Naive thymus-derived CD8-positive, alpha-beta T cell (primary cell): ENCODE measurements at places on chromosomes 6 and 20. TPM values are rescaled to one million over a fixed set of nuclear protein-coding genes. Genes with fewer than 3 reads are reported as not detected.

- DNase-seq = no peak
- H3K27me3 ChIP-seq = no peaks in the 10 kb centered on the region
- peaks cover 29% of the 10 kb centered on the region for H3K4me1 ChIP-seq
- peaks cover 43% of the 10 kb centered on the region for H3K36me3 ChIP-seq
- peak overlapping the region; percentile 56 for H3K4me3 ChIP-seq
- H3K27ac ChIP-seq = peak overlapping the region; percentile 44
Observed at GRCh38 chr6:45495429-45496084, 117.8 kb upstream of the SUPT3H start.

- no peaks in the 10 kb centered on the region for H3K27me3 ChIP-seq
- DNase-seq = no peak
- H3K27ac ChIP-seq = peak overlapping the region; percentile 88
Observed at GRCh38 chr6:144657691-144658090, 372.6 kb downstream of the UTRN start.

- H3K4me1 ChIP-seq = no peaks in the 10 kb centered on the region
- no peak for DNase-seq
- H3K27me3 ChIP-seq = peaks cover 19% of the 10 kb centered on the region
- no peak overlapping the region for H3K27ac ChIP-seq
- no peaks in the 10 kb centered on the region for H3K36me3 ChIP-seq
Observed at GRCh38 chr6:113829696-113830045, 27.5 kb upstream of the MARCKS start.

DNA sequence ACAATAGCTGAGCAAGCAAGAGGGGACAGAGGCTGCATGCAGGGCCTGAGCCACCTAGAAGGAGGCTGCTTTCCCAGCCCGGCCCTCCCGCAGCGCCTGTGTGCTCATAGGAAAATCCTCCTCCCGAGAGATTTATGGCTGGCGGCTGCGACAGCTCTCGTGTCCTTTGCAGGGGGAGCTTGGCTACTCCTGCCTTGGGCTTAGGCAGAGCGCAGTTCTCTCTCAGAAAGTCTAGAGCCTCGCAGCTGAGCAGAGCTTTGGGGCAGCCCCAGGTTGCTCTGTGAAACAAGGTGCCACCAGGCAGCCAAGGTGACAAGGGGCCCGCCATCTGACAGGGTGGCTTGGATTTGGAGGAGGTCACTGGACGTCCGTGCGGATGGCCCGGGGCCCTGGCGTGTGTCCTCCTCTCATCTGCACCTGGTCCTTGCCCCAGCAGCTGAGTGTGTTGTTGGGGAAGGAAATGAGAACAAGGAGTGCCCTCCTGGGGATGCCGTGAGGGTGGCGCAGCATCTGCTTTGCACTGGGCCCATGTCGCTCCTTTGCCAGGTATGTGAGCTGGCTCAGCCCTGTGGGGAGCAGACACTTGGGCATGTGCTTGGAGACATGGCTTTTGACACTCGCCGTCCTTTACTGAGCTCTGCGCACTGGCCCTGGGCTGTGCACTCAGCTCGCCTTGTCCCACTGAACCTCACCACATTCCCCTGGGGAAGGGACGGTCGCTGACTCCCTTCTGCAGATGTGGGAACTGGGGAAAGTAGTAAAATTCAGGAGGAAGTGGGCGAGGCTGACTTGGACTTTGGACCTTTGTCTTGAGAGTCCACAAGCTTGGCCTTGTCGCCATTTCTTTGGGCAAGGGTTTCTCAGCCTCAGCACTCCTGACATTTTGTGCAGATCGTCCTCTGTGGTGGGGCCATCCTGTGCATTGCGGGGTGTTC lies 41.9 kb downstream of the EDN3 start:
- no peak overlapping the region for H3K27ac ChIP-seq
- H3K4me3 ChIP-seq = no peak overlapping the region
- H3K36me3 ChIP-seq = no peaks in the 10 kb centered on the region
- no peak for DNase-seq
- no peaks in the 10 kb centered on the region for H3K4me1 ChIP-seq

DNA sequence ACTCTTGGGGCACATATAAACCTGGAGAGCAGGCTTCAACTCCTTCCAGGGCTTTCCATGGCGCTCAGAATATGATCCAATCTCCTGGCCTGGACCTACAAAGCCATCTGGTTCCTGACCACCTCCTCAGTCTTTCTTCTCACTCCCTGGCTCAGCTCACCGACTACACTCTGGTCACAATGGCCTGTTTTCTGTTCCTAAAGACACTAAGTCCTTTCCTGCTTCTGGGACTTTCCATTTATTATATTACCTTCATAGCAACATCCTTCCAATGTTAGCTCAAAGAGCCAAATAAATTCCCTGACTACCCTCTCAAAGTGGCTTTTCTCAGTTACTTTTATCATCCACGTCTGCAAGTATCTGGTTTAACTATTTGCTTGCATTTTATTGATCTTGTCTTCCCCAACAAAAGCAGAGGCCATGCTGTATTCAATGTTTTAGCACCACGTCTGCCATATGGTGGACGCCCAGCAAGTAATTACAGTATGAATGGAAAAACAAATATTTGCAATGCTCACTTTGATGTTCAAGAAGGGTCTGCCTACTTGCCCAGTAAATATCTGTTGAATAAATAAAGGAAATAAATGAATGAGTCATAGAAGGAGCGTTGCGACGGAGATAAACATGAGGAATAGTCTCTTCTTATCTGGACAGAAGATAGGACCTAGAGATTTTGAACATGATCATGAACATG lies 328.4 kb downstream of the ESR1 start:
- DNase-seq = no peak
- H3K27ac ChIP-seq = no peak overlapping the region
- H3K4me1 ChIP-seq = peaks cover 2% of the 10 kb centered on the region
- H3K36me3 ChIP-seq = peaks cover 35% of the 10 kb centered on the region
- no peaks in the 10 kb centered on the region for H3K27me3 ChIP-seq

DNA sequence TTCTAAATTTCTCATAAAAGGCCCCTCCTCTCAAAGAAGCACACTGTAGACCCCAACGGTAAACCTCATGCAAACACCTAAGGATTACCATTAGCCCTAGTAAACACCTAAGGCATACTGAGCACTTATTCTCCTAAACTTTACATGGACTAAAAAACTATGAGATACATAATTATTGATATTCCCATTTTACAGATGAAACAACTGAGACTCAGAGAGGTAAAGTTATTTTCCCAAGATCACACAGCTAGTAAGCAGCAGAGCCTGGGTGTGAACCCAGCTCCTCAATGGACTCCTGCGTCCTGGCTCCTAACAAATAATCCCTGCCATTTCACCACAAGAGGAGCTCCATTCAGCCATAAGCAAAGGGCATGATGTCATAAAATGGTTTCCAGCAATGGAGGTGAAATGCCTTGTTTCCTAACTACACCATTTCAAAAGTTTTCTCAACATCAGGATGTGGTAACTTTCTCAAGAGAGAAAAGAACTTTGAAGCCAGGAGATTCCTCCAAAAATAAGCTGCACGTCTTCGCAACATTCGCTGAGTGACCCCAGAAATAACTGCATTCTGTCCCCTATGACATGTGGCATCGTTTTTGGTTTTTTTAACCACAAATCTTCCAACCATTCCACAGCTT lies 4.1 kb downstream of the ATP9A start:
- H3K36me3 ChIP-seq = no peaks in the 10 kb centered on the region
- DNase-seq = no peak
- H3K4me3 ChIP-seq = no peak overlapping the region
- H3K4me1 ChIP-seq = peaks cover 5% of the 10 kb centered on the region

DNA sequence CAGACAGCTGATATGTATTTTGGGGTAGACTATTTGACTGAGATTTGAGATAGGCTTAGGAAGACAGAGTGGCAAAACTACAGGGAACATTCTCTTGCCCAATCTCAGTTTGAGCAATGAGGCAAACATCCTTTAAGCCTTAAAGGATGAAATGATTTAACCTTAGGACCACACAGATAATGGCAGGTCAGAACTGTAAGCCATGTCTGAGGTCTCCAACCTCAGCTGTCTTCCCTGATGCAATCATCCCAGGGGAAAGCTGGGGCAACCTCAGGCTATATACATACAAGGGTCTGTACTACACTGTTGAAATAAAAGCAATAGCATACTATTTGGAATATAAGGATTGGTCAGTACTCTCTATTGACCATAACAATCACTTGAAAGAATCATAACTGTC lies 83.8 kb upstream of the NUP153 start:
- no peaks in the 10 kb centered on the region for H3K27me3 ChIP-seq
- no peak overlapping the region for H3K4me3 ChIP-seq

DNA sequence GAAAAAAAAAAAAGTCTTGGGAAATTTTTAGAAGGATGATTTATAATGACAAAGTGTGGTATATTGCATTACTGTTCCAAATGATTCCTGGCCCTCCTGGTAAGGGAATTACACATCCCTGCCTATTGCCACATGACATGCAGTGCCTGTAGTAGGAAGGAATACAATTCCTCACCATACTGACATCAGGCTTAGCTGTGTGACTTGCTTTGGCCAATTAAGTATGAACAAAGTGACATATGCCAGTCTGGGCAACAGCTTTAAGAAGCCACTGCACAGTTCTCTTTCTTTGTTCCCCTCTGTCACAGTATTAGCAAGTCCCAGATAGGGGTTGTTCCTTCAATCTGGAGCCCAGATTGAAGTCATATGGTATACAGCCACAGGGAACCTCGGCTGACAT lies 100.5 kb downstream of the KIF13A start:
- no peak overlapping the region for H3K27ac ChIP-seq
- H3K4me1 ChIP-seq = peaks cover 10% of the 10 kb centered on the region
- no peak overlapping the region for H3K4me3 ChIP-seq
- no peak for DNase-seq
- H3K27me3 ChIP-seq = peaks cover 11% of the 10 kb centered on the region

DNA sequence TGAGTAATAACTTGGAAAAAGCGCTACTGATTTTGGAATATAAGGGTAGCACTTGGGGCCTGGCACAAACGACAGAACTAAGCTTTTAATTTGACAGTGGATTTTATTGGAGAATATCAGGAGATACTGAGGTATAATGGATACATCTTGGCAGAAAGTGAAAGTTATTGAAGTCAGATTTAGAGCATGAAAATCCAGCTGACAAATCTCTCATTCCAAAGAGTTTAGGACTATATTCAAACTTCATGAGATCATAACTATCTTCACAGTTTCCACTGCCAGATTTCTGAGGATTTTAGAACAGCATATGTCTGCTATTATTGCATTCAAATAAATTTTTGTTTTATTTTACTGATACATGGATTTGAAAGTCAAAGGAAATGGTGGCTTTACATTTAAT lies 132.3 kb upstream of the THEMIS start:
- no peaks in the 10 kb centered on the region for H3K27me3 ChIP-seq
- peaks cover 16% of the 10 kb centered on the region for H3K36me3 ChIP-seq
- DNase-seq = no peak
- H3K27ac ChIP-seq = peak overlapping the region; percentile 65
- H3K4me1 ChIP-seq = peaks cover 69% of the 10 kb centered on the region

GRCh38 chr6:45738057-45738455 lies 277.6 kb downstream of the CLIC5 start:
- no peak overlapping the region for H3K27ac ChIP-seq
- peaks cover 10% of the 10 kb centered on the region for H3K4me1 ChIP-seq
- H3K27me3 ChIP-seq = peaks cover 5% of the 10 kb centered on the region
- no peak for DNase-seq
- H3K4me3 ChIP-seq = no peak overlapping the region
- no peaks in the 10 kb centered on the region for H3K36me3 ChIP-seq

DNA sequence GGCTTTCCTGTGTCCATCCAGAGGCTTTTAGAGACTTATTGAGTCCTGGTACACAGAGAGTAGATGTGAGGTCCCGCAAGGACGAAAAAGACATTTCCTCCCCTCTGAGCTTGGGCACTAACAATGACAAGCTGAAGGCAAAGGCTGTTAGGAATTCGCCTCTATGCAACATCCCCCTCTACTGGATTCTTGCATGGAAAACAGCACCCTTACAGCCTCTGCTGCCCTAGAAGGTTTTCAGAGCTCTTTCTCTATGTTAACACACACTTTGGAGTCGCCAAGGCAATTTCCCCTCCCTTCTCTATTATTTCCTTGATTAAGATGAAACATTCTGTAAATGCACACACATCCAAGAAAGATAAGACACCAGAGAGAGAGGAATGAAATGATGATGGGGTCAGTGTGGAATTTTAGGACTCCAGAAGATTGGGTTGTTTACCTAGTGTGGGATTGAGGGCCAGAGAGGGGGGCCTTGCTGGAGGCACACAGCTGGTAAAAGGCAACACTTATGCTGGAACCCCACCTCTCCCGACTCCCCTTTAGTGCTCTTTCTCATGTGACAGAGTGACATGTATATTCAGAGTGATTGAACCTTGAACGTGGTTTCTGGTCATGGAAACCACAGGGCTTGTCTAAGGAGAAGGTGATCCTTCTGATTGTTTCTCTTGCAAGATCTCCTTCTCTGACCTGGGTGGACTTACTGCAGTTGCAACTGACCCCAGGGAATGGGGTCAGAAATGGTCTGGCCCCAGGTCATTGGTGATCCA lies 300.7 kb downstream of the CLIC5 start:
- H3K4me1 ChIP-seq = peaks cover 13% of the 10 kb centered on the region
- peak; percentile 65 for DNase-seq
- H3K27me3 ChIP-seq = no peaks in the 10 kb centered on the region
- no peak overlapping the region for H3K4me3 ChIP-seq

- no peaks in the 10 kb centered on the region for H3K27me3 ChIP-seq
- H3K4me3 ChIP-seq = no peak overlapping the region
- DNase-seq = no peak
- H3K36me3 ChIP-seq = no peaks in the 10 kb centered on the region
- H3K4me1 ChIP-seq = peaks cover 17% of the 10 kb centered on the region
Observed at GRCh38 chr20:48898210-48898609, 23.3 kb upstream of the ARFGEF2 start.

- no peaks in the 10 kb centered on the region for H3K4me1 ChIP-seq
- H3K4me3 ChIP-seq = no peak overlapping the region
- no peaks in the 10 kb centered on the region for H3K27me3 ChIP-seq
Observed at GRCh38 chr6:93165850-93166430, 253.4 kb downstream of the EPHA7 start.

- H3K27me3 ChIP-seq = no peaks in the 10 kb centered on the region
- H3K4me1 ChIP-seq = peaks cover 9% of the 10 kb centered on the region
- no peak overlapping the region for H3K4me3 ChIP-seq
- H3K36me3 ChIP-seq = peaks cover 64% of the 10 kb centered on the region
- no peak overlapping the region for H3K27ac ChIP-seq
Observed at GRCh38 chr6:127317388-127318128, 25.9 kb downstream of the ECHDC1 start.

KIAA1755 gene
- not detected for total RNA-seq

SPTLC3 gene
- total RNA-seq = 0.71 TPM

IER3 gene
- total RNA-seq = 16.0 TPM

PPIL6 gene
- total RNA-seq = 0.66 TPM

HLA-DQB1 gene
- total RNA-seq = 13.6 TPM

PSMB9 gene
- total RNA-seq = 104 TPM

DEFB124 gene
- total RNA-seq = not detected

SYCP2 gene
- total RNA-seq = 8.3 TPM
